A549 treated with ZK216348 at 1 μM for 4 hours (cell line): ENCODE measurements at places on chromosomes 4 and X. TPM values are rescaled to one million over a fixed set of nuclear protein-coding genes. Genes with fewer than 3 reads are reported as not detected.

Gene CXCL5
- total RNA-seq, result 24.7 to 56.4 TPM (median 37.1 TPM) in 5 replicates

Gene NLGN4X
- not detected in 5 replicates for total RNA-seq

Gene ZNF630
- 0.15 to 0.55 TPM (median 0.26 TPM) in 5 replicates for total RNA-seq

Gene CLDN34
- not detected in 5 replicates for total RNA-seq

Gene CLNK
- total RNA-seq, result not detected in 5 replicates

Gene RNF212
- 1.5 to 2.5 TPM (median 1.7 TPM) in 5 replicates for total RNA-seq

Gene PAGE1
- 0.25 to 0.44 TPM in 2 of 5 replicates, not detected in the others for total RNA-seq

Gene P2RY10
- total RNA-seq, result not detected in 5 replicates

Gene COQ2
- 18.0 to 21.4 TPM (median 20.9 TPM) in 5 replicates for total RNA-seq

Gene FDCSP
- not detected in 5 replicates for total RNA-seq

Gene VEGFD
- total RNA-seq, result 0.20 to 0.58 TPM (median 0.47 TPM) in 5 replicates

Gene DDX53
- not detected in 5 replicates for total RNA-seq

Gene CCDC160
- total RNA-seq, result not detected in 5 replicates

Gene STPG2
- total RNA-seq, result not detected in 5 replicates

Gene SSX4B
- total RNA-seq, result not detected in 5 replicates

Gene MND1
- 12.3 to 21.1 TPM (median 12.8 TPM) in 5 replicates for total RNA-seq

Gene GUCY1B1
- 0.20 to 0.33 TPM (median 0.26 TPM) in 5 replicates for total RNA-seq

Gene ADRA2C
- 5.9 to 15.9 TPM (median 11.4 TPM) in 5 replicates for total RNA-seq

Gene GRID2
- total RNA-seq, result not detected in 5 replicates

Gene GPR119
- not detected in 5 replicates for total RNA-seq

Gene CENPVL2
- not detected in 5 replicates for total RNA-seq

Gene MAB21L2
- total RNA-seq, result not detected in 5 replicates

Gene MAGEC1
- total RNA-seq, result 0.15 TPM in 1 of 5 replicates, not detected in the others

Gene SYP
- total RNA-seq, result 2.2 to 3.4 TPM (median 3.1 TPM) in 5 replicates

Gene HSFX2
- 0.20 to 0.30 TPM in 2 of 5 replicates, not detected in the others for total RNA-seq

Gene C4orf50
- total RNA-seq, result not detected in 5 replicates

Gene WDR17
- 1.5 to 2.6 TPM (median 1.8 TPM) in 5 replicates for total RNA-seq

Gene SH3RF1
- total RNA-seq, result 7.8 to 11.3 TPM (median 10.9 TPM) in 5 replicates

Gene TMSB15A
- 0.61 to 0.85 TPM (median 0.62 TPM) in 3 of 5 replicates, not detected in the others for total RNA-seq

Gene ZMAT1
- 0.05 to 0.07 TPM (median 0.05 TPM) in 3 of 5 replicates, not detected in the others for total RNA-seq

Gene SEC24B
- total RNA-seq, result 14.2 to 22.9 TPM (median 18.0 TPM) in 5 replicates

Gene CXCL1
- 8.3 to 14.5 TPM (median 12.0 TPM) in 5 replicates for total RNA-seq

Gene HTR2C
- total RNA-seq, result not detected in 5 replicates

Gene TLR6
- 2.1 to 3.5 TPM (median 3.0 TPM) in 5 replicates for total RNA-seq

Gene FGD1
- 4.2 to 8.2 TPM (median 6.5 TPM) in 5 replicates for total RNA-seq

Gene PNMA6F
- total RNA-seq, result not detected in 5 replicates

Gene SPANXA1
- total RNA-seq, result 0.23 to 0.46 TPM in 2 of 5 replicates, not detected in the others
